ENCODE measurements at places on chromosomes 7 and 10.
A peak's percentile ranks its signal among the peaks of the same experiment; 100 is the strongest.

DNA sequence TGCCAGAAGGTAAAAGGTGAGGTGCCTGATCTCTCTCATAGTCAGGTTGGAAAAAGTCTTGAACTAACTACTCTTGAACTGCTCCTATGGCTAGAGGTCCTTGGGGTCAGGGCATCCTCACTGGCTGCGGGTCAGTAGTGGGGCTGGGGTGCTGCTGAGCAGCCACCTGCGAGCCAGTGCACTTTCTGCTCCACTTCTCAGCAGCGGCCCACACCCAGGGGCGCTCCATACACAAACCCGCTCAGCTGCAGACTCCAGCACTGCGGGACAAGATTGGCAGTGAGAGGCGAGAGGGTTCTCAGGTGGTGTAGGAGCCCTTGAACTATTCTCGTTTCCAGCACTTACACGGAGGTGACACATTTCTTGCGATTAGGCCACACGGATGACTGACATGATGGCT, 6.0 kb downstream of the ABCA13 start:
- DNase-seq, result no peak

- DNase-seq, result no peak
These were observed 26.0 kb upstream of the HNRNPH3 start for GRCh38 chr10:68305854-68306253.

GRCh38 chr10:83536426-83536825, 602.9 kb upstream of the GHITM start:
- DNase-seq, result no peak

DNA sequence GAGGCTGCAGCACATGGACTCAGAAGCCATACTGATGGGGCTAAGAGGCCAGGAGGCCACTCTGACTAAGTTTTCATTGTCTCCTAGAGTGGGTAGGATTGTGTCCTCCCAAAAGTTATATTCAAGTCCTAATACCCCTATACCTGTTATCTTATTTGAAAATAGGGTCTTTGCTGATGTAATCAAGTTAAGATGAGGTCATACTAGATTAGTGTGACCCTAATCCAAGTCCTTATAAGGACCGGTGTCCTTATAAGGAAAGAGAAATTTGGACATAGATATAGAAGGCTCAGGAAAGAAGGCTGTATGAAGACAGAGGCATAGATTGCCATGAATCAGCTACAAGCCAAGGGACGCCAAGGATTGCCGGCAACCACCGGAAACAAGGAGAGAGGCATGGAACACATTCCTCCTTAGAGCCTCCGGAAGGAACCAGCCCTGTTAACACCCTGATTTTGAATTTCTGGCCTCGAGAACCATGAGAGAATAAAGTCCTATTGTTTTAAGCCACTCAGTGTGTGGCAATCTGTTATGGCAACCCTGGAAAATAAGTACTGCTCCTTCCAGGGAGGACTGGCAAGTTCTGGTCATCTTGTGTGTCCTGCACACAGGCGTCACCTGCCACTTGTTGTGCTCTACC, 157.0 kb downstream of the EMX2 start:
- no peak for DNase-seq

GRCh38 chr7:70043015-70043538, 444.8 kb downstream of the AUTS2 start:
- DNase-seq, result no peak

DNA sequence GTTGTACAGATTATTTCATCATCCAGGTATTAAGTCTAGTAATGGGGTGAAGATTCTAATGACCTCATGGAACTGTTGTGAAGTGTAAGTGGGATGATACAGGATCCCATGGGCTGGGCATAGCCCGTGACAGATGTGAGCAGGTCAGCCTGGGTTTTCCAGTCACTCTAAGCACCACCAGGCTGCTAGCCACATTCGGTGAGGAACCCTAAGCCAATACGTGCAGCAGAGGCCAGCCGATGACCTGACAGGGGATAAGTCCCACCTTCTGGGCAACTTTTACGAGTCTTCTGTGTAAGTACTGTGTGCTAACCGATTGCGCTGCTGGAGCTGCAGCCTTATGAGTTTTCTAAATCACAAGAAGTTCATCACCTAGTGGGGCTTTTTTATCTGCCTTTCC, 7.3 kb downstream of the ZNF503 start:
- DNase-seq, result no peak

DNA sequence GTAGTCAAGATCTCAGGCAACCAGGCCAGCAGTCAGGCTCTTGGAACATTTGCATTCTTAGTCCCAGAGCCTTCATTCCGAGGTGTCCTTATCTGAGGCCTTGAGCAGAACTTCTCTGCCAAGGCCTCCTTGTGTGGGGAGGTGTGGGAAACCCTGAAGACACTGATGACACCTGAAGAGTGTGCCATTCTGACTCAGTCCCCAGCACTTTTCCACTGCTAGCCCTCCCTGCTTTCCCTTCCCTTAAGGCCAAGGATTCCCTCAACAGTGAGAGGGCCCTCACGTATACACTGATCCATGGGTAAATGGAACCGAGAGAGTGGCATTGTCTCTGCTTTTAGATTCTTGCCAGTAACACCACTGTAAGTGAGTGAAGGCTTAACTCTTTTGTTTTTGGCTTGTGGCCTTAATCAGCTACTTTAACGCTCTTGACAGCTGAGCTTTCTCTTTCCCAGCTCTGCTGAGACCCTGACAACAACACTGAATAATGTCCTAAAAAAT, 30.3 kb downstream of the TRDMT1 start:
- no peak for DNase-seq

- no peak for DNase-seq
These were observed 4.8 kb upstream of the RET start for GRCh38 chr10:43071865-43072650.

DNA sequence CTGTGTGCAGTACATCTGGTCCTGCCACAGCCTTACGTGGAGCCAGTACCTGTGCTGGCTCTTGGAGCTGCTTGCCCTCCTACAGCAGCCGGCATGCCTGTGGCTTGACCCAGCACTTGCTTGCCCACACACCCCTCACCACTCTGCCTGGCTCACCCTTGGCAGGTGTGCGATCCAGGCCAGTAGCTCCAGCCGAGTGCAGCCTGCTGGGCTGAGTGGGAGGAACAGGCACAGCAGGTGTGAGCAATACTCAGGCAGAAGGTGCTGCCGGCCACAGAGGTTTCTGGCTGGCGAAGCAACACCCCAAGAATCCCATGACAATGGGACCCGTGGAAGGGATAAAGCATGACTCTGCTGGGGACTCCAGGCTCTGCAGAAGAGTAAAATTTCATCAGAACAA, 173.5 kb upstream of the ADCY1 start:
- no peak for DNase-seq

DNA sequence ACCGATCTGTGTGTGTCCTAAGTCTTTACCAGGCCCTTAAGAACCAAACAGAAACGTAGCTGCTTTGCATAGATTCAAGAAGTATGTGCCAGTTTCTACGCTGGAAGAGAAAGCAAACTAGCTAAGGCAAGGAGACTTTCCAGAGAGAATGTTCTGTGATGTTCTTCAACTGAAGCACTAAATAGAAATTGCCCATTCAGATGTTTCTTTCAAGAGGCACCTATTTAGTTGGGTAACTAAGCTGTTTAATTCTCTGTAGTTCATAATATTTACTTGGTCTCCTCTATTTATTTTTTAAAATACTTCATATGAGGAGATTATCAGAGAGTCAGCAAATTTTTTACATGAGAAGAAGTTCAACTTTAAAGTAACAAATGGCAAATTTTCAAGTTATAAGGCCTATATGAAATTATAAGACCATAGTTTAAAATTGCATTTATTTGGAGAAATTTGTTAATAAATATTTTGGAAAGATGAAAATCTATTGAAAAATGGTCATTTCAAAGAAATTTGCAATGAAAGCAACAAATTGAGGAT, 279.0 kb downstream of the NEBL start:
- no peak for DNase-seq

- no peak for DNase-seq
These were observed 17.6 kb downstream of the TCAF1 start for GRCh38 chr7:143884241-143884968.

DNA sequence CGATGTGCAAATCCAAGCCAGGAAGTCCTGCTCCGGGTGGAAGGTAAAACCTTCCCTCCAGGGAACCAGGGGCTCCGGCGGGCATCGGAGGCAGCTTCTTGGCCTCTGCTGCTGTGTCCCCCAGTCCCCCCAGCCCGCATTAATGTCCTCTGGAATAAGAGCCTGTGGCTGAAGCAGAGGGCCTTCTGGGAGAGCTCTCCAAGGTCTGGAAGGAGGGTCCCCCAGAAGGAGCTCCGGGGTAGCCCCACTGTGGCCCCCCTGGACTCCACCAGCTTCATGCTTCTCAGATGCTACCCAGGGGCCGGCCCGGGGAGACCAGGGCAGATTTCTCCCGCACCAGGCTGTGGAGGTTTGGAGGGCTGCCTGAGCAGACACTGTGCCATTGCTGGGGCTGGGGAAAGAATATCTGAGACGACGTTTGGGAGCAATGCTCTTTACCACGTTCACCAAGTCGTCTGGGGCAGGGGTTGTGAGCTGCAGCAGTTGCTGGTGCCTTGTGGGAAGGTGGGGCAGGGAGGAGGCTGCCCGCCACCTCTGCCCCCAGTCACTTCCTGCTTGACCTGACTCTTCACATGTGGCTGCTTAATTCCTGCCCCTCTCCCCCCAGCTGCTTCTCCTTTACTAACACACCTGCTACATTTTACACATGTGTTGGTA, 8.3 kb downstream of the ZNF853 start:
- no peak for DNase-seq

GRCh38 chr7:48441848-48442492, 270.7 kb downstream of the ABCA13 start:
- no peak for DNase-seq

DNA sequence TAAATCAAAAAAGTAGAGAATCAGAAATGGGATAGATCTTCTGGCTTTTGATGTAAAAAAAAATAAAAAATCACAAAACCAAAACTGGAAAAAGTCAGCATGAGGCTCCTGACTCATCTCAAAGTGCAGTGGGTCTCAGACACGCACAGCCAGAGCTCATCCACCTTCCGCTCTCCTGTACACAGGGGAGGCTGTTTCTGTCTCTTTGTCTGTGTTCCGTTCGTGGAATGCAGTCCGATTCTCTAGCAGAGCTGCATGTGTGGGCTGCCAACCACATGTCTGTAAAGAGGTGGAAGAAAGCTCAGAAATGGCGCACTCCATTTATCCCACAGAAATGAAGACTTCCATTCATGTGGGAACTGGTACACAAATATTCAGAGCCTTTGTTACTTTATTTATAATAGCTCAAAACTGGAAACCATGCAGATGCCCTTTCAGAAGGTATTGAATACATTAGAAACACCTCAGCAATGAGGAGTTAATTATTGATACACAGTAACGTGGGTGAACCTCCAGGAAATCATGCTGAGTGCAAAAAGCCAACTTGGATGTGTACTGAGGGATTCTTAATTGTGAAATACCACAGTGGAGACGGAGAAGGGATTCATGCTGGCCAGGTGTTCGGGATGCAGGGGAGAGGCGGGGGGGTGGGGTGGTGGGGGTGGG, 123.3 kb downstream of the TRRAP start:
- DNase-seq, result no peak

DNA sequence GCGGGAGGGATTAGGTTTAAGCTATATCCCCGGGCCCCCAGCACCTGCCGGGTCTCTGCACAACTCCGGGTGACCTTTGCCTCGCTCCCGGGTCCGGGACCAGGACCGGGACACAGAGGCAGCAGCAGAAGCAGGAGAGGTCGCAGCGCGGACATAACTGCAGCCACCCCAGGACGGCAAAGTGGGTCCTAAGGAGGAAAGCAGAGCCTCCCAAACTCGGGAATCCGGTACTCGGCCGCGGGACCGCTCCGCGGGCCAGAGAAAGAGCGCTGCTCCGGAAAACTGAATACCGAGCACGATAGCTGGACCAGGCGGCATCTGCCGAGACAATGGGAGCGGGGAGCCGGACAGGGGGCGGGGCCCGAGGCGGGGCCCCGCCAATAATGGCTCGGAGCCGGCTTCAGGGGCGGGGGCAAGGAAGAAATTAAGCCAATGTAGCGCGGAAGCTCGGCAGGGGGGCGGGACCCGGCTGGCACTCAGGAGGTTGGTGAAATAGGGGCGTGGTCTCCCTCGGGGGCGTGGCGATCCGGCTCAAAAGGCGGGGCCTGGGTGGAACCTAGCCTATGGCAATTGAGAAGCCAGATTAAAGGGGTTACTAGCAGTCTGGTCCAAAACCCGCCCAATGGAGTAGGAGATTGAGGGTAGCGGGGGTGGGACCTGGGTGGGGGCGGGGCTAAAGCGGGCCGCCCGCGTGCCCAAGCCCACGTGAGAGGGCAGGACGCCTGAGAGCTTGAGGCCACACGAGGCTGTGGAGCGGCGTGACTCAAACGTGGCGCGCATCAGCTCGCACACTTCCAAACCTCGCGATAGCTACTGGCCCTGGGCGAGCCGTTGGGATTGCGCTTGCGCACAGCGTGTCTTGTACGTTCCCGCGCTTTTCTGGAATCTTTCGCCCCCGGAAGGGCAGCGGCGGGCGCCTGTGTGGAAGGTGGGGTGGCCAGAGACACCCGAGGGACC, at the start of the genes GPC2 and STAG3:
GPC2 (minus strand) TSS at position 337 of the 957 bp plus-strand sequence; CDS start at position 155, 182 bp downstream.
STAG3 (plus strand) TSS at position 874 of the 957 bp plus-strand sequence. CDS start 2,639 bp downstream, outside the sequence.
- peak; percentile 92 for DNase-seq

GRCh38 chr7:132028144-132028920, 471.9 kb upstream of the PODXL start:
- no peak for DNase-seq

DNA sequence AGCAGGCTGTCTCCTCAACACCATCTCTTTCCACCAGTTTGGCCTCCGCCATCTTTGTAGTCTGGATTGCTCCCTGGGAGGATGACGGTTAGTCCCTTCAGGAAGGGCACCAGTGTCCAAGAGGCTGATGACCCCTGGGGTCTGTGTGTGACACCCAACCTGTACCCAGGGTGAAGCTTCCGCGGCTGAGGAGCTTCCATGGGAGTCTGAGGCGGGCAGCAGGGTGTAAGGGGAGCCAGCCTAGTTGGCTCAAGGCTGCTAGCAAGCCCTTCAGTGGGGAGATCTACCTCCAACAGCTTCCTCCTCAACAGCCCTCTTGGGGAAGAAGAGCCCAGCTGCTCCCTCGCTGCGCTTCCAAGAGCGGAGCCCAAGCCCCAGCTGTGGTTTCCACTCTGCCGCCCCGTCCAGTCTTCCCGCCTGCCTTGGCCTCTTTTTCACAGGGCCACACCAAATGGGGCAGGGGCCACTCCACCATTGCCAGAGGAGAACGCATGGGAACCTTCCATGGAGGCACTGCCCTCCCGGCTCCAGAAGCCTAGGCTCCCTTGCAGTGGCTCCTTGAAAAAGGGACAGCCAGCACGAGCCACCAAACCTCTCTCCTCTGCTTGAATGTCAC, 57.4 kb downstream of the TMEM209 start:
- DNase-seq, result no peak

DNA sequence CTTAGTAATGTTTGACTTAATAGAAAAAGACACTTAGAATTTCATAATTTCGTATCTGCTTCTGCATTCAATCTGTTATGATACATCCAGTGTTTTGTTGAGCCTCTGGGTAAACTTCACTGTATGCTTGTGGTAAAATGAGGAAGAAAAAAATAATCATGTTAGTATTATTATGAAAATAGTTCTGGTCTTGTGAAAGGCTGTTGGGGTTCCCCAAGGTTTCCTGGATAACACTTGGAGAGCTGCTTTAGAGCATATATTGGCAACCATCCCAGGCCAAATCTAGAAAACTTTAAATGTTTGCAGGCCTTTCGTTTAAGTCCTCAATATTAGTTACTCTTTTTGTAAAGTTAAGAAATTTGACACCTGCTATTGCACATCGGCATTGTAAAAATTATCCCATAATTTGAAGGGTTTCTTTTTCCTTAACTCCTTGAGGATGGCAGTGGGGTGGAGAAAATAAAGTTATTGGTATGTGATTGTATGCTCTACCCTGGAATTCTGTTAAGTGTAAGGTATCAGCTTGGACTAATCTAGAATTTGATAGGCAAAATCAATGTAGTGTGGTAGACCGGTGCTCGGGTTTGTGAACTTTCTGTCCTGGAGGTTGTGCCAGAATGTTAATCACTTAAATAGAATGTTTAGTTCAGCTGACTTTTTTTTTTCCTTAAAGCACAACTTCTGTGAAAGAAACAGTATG, 54.5 kb downstream of the WAC start:
- no peak for DNase-seq

- no peak for DNase-seq
These were observed 128.0 kb upstream of the CACUL1 start for GRCh38 chr10:118882741-118883140.

Measured in nucleus accumbens (tissue), 56 donors.